ENCODE measurements at places on chromosomes 4 and X.
A peak's percentile ranks its signal among the peaks of the same experiment; 100 is the strongest.

DNA sequence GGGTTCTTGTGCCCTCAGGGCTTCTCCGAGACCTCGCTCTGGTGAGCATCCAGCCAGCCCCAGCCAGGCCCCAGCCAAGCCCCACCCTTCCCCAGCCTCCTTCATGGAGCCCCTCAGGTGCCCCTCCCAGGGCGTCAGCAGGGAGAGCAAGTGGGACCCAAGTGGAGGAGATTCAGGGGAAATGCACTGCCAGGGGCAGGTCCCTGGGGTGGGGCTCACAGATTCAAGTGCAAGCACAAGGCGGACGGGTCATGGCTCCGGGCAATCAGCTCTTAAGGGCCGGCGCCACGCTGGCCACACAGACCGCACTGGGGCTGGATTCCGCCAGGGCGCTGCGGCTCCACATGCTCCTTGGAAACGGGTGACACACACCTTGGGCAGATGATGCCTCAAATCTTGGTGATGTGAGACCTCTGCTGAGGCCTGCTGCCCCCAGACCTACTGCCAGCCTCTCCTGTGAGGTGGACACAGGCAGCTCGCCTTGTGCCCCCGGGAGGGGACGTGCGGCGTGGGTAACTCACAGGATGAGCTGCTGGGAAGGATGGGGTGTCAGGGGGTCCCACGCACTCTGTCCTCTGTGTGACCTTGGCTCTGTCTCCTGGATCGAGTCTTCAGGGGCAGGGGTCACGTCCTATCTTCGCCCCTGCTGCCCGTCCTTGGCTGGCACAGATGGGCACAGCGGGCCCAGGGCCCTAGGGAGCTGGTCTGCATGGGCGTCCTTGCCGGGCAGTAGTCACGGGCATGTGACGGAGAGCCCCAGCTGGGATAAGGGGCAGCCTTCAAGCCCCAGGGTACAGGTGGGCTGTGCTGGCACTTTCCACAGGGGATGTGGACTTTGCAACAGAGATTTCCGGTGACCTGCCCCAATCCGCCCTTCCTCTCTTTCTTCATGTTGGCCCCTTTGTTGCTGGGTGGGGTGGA, 17.1 kb downstream of the NAT8L start:
- DNase-seq = no peak

DNA sequence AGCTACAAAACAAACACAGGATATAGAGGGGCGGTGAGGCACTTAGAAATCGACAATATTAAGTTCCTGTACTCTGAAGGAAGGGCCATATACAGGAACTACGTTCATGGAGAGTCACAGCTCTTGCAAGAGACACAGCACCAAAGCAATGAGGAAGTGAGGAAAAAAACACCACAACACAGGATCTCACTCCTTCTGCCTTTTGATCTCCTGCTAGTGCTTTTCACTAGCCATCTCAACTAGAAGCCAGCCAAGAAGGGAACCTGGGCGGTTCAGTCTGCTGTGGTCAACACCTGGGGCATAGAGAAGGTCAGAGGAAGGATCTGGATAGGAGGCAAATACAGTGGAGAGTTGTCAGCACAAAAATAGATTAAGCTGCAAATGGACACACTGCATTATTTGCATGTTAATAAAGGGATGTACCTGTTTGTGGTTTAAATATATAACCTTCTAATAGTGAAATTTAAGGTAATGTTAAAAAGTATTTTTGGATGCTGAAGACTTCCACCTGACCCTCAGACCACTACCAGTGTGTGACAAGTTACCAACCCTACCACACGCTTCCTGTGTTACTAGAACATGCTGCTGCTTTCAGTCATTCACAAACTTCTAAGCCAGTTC, 104.6 kb downstream of the DTHD1 start:
- DNase-seq = no peak

- no peak for DNase-seq
Observed at GRCh38 chrX:39626749-39627148, 471.0 kb downstream of the BCOR start.

DNA sequence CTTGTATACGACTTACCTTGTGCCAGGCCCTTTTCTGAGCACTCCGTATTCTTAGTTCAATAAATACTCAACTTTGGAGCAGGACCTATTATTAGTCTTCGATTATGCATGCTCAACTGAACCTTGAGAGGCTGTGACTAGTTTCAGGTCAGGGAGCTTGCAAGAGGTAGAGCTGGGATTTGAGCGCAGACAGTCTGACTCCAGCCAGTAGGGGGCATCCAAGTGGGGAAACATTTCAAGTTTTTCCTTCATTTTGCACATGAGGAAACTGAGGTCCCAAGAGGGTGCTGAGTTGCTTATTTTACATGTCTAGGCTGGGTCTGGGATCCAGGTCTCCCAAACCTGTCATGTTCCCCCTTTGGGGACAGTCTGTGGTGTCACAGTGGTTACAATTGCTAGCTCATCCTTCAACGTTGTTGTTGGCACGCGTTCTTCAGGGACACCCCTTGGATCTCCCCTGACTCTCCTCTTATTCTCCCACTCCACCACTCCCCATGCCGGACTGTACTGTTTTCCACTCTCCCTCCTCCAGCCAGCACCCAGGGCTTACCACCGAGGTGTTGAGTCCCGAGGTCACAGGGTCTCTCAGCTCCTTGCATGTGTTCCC, 6.7 kb upstream of the PRICKLE3 start:
- peak; percentile 17 for DNase-seq

GRCh38 chr4:87442889-87443288, 20.5 kb downstream of the NUDT9 start:
- DNase-seq = no peak

DNA sequence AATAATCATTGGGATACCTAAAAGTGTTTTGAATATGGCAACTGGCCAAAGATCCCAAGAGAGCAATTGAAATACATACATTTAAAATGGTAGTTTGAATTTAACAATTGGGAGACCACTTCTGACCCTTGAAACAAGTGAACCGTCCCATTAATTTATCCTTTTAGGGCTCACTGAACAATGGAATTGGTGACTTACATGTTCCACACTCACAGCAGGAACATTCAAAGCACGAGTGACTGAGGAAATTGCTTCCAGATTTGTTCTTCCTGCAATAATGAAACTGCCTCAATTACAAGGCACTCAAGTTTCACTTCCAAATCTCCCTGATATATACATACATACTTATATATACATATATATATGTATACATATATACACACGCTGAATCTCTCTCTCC, 20.6 kb downstream of the SLC39A8 start:
- no peak for DNase-seq

- DNase-seq = no peak
Observed at GRCh38 chr4:90081432-90082144, 45.6 kb upstream of the CCSER1 start.

- peak; percentile 8 for DNase-seq
Observed at GRCh38 chrX:154057791-154058190, 38.1 kb upstream of the IRAK1 start.

GRCh38 chrX:40473460-40474204, 107.1 kb upstream of the ATP6AP2 start:
- no peak for DNase-seq

DNA sequence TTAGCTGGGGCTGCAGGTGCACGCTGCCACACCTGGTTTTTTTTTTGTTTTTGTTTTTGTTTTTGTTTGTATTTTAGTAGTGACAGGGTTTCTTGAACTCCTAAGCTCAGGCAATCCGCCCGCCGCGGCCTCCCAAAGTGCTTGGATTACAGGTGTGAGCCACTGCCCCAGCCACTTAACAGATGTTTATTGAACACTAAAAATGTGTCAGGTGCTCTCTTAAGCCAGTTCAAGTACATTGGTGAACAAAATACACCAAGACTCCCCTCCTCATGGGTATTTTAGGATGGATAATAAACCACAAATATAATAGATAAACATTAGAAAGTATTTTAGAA, 69.9 kb downstream of the TRAPPC11 start:
- DNase-seq = no peak

- no peak for DNase-seq
Observed at GRCh38 chrX:109813236-109813635, 80.2 kb upstream of the ACSL4 start.

DNA sequence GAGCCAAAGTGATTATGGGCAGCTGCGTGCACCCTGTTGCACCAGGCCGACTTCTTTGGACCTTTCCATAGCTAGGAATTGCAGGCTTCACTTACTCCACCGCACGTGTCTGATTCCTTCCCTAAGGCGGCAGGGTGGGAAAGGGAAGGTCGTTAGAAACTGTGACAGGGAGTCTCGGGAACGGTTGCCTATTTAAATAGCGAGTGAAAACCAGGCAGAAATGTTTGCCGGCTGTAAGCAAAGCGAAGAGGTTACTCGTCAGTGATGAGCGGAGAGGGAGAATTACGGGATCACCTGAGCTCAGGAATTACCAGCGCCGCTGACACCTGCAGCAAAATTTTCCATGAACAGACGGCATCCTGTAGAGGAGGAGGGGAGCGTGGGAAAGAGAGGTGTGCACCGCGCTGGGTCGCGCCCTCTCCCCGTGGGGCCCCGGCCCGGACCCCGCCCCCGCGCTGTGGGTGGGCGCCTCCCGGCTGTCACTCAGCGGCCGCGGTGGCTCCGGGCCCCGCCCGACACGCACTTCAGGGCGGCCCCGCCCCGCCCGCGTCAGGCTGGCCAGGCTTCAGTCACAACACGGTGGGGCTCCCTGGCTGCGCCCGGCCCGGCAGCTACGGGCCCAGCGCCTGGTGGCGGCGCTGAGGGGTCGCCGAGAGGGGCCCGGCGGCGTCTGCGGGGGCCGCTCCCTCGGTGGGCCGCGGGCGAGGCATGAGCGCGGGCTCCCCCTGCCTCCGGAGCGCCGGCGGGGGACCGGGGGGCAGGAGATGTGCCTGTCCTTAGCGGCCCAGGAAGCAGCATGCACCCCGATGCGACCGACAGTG, at the start of gene SNX25:
Gene SNX25 (plus strand): TSS at position 568 of the 821 bp plus-strand sequence. CDS start 229 bp downstream, at position 797.
- DNase-seq = peak; percentile 84

GRCh38 chrX:36609616-36610585, 398.3 kb upstream of the FAM47C start:
- DNase-seq = peak; percentile 25

DNA sequence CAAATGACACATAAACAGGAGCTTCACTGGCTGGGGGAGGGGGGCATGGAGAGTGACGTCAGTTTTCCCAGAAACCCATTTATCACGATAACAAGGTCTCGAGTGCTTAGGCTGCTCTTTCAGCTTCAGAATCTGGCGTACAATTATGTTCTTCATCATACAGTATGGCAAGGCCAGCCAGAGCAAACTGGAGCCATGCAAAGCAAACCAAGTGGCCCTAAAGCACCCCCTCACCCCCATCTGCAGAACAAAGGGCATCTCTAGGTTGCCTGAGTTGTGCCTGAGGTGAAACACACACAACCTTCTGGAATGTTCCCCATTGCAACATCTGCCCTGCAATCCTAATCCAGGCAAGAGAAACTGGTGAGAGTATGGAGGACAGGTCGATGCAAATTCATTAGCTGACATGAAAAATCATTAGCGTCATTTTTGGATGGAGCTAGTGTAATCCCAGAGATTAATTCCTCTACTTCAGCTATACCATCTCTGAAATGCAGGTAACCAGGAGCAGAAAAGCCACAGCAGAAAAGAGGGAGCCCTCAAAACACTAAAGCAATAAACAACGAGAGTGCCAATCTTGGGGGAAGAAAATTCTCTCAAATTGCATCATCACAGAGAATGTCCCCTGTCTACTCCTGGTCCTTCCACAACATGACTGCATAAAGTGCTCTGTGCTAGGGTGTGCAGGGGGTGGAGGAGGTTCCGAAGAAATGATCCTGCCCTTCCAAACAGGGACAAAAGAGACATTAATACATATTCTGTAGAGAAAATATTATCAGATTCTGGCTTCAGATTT, 1.8 kb downstream of the SEPTIN6 start:
- peak; percentile 39 for DNase-seq

DNA sequence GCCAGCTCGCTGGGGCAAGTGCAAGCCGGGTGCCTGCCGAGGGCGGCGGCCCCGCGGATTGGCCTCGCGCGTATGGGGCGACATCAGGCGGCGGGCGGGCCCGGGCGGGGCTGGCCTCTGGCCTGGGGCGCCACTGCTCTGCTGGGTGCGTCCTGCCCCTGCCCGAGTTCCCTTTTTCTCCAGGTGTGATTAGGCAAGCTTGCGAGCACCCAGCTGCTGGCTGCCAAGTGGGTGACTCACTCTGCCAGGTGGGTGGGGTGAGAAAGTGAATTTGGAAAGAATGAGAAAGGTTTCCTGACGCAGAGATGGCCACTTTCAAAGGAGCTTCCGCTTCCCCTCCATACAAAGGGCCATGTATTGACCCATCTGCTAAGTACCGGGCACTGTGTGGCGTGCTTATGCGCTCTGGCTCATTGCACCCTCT, 32.5 kb downstream of the FGFBP1 start:
- DNase-seq = no peak

GRCh38 chrX:72054779-72055489, 76.8 kb downstream of the RTL5 start:
- DNase-seq = no peak

- DNase-seq = no peak
Observed at GRCh38 chr4:38209654-38210053, 249.5 kb downstream of the PTTG2 start.

- DNase-seq = peak; percentile 68
Observed at GRCh38 chrX:11381464-11381863, 88.3 kb downstream of the AMELX start.

GRCh38 chrX:46587753-46588171, 14.2 kb downstream of the CHST7 start:
- DNase-seq = no peak

GRCh38 chrX:39766085-39766726, 331.6 kb downstream of the BCOR start:
- no peak for DNase-seq

DNA sequence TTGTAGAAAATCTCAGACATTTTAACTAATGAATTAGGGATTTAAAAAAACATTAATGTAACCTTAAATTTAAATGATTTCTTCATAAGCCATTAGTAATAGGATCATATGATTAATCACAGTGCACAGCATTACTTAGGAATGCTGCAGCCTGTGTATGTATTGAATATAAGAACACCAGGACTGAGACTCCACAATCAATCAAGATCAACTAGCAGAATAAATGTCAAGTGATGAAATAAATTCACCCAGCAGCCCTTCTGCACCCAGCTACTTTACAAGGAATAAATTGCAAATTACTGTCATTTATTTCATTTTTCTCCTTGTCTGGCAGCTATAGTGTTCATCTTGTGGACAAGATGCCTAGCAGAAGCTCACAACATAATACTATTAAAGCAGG, 46.5 kb downstream of the NEIL3 start:
- no peak for DNase-seq

DNA sequence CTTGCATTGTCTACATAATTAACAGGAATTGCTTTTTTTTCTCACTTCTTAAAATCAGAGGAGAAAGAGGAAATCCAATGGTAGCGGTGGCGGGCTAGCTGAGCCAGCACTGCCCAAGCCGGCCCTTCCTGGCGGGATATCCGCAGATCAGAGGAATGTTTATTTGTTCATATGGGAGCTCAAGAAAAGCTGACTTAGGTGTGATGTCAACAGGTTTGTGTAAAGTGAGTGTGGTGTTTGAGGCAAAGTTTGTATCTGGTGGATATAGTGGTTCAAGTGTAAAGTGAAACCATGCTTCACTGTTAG, 466 bp upstream of the SLC39A8 start:
- DNase-seq = no peak

DNA sequence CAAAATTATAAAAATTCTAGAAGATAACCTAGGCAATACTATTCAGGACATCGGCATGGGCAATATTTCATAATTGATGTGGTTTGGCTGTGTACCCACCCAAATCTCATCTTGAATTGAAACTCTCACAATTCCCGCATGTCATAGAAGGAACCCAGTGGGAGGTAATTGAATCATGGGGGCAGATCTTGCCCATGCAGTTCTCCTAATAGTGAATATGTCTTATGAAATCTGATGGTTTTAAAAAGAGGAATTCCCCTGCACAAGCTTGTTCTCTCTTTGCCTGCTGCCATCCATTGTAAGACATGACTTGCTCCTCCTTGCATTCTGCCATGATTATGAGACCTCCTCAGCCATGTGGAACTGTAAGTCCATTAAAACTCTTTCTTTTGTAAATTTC, 77.7 kb downstream of the DDX60 start:
- no peak for DNase-seq

Measured in fibroblast of skin of back (primary cell).